ENCODE measurements at places on chromosomes 1 and 21.

DNA sequence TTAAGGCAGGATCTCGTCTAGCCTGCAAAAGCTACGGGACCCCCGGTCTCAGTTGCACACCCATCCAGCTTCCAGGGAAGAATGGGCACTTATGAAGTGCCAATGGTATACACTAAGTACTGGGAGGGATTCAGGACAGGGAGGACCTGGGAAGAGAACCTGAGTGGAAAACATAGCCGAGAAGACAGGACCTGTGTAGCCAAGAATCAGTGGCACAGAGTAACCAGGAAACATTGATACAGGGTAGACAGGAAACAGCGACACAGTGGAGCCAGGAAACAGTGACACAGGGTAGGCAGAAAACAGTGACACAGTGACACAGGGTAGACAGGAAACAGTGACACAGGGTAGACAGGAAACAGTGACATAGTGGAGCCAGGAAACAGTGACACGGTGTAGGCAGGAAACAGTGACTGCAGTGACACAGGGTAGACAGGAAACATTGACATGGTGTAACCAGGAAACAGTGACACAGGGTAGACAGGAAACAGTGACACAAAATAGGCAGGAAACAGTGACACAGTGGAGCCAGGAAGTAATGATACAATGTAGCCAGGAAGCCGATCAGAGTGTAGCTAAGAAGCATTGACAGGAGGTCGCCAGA lies 138.0 kb upstream of the ARHGEF16 start:
- no peak for DNase-seq

DNA sequence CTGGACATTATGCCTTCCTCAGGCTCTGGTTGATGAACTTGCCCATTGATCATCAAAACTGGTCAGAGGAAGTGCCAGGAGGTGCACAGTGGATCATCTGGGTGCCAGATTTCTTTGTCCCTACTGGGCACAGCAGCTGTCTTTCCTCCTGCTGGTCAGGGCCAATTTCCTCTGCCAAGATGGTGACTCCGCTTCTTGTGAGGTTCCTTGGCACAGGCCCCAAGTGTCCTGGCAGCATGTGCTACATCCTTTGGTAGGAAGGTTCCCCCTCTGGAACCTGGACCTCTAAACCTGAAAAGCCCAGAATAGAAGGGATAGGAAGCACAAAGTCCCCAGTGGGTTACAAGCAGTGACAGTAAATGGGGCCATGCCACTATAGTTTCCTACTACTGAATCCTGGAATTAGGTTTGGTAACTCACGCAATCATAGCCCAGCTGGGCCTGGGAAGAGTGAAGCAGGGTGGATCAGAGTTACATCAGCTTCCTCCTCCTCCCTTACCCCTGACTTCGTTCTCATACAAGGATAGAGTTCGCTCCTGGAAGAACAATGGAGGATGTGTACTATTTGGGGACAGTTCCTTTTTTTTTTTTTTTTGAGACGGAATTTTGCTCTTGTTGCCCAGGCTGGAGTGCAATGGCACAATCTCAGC lies 147.1 kb downstream of the CNIH3 start:
- no peak for DNase-seq

- no peak for DNase-seq
Observed at GRCh38 chr1:6800745-6801144, 15.5 kb downstream of the CAMTA1 start.

DNA sequence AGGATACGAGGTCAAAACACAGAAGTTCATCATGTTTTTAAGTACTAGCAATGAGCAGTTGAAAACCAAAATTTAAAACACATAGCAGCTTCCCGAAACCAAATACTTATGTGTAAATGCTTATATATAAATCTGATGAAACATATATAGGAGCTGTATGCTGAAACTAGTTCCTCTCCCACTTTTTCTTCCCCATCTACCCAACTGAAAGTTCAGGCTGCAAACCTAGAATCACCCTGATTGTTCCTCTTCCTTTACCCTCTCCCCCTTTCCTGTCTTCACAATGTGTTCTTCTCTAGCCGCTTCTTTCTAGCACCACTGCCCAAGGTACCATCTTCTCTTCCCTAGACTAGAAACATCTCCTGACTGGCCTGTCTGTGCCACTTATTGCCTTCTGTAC lies 90.6 kb downstream of the ST3GAL3 start:
- no peak for DNase-seq

- DNase-seq: no peak
Observed at GRCh38 chr1:2999571-2999970, 21.7 kb upstream of the ACTRT2 start.

- no peak for DNase-seq
Observed at GRCh38 chr1:17643861-17644703, 104.6 kb downstream of the ARHGEF10L start.

- DNase-seq: no peak
Observed at GRCh38 chr21:44344541-44345183, 5.5 kb upstream of the CFAP410 start.

GRCh38 chr1:35222322-35223083 lies 29.6 kb upstream of the SFPQ start:
- DNase-seq: no peak

DNA sequence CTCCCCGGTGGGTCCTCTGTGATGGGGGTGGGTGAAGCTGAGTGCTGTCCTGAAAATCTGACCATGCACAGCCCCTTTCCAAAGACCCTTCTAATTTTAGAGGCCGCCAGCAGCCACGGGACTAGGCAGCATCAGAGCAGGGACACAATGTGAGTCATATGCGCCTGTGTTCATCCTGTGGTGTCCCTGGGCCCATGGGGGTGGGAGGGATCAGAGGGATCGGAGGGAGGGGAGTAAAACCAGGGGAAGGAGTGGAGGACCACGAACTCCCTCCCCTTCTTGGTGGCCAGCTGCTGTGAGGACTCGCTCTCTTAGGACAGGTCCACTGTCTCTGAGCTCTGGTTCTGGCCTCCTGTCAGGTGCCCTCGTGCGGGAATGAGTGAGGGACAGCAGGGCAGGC lies 61.5 kb downstream of the ADARB1 start:
- no peak for DNase-seq

GRCh38 chr1:61875198-61875597 lies 132.9 kb downstream of the PATJ start:
- DNase-seq: no peak

GRCh38 chr1:67741121-67741520 lies 56.1 kb downstream of the GADD45A start:
- no peak for DNase-seq
